Breast epithelium (tissue), 4 donors: ENCODE measurements at places on chromosomes 11 and 22.

- DNase-seq, result no peak
Measured at GRCh38 chr11:73477518-73477917, 101.3 kb downstream of the RELT start.

- DNase-seq, result no peak
Measured at GRCh38 chr11:70477176-70477575, 78.8 kb downstream of the CTTN start.

- DNase-seq, result no peak
Measured at GRCh38 chr11:110587972-110588371, 124.3 kb downstream of the ARHGAP20 start.

- DNase-seq, result peak; percentile 49
Measured at GRCh38 chr11:122784325-122784955, 53.9 kb upstream of the CRTAM start.

GRCh38 chr22:19744350-19745006 is 16.1 kb upstream of the TBX1 start:
- DNase-seq, result no peak

- peak; percentile 26 for DNase-seq
Measured at GRCh38 chr11:134730561-134731212, 318.6 kb upstream of the B3GAT1 start.

DNA sequence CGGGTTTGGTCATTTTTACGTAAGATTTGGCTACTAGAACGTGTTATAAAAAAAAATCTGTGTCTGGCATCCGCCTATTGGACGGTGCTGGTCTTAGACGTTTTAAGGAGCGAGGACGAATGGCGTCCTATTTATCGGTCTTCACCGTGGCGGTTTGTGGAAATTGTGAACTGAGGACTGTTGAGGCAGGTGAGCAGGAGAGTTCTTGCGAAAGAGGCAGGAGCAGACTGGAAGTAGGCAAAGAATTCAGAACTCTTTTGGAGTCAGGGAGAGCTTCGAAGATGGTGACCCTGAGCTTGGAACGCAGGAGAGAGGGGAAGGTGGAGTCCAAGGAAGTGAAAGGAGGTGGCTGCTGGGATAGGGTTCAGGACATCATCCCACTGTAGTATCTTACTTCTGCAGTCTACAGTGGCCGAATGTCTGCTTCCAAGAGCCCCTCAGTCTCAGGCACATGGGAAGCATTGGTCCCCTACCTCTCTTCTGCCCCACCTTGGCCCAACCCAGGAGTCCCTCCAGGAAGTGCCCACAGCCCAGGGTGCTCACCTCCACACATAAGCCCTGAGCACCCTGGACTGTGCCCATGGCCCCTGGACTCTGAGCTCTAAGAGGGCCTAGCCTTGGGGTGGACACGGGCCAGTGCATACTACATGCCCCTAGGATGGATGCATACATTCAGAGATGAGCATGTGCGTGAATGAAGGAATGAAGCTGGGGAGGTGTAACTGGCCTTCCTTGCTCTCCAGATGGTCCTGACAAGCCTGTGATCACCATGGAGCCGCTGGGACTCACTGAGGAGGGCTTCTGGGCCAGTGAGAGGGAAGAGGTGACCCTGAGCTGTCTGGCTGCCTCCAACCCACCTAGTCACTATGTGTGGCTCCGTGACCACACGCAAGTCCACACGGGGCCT is 3.7 kb downstream of the VSIG10L2 start:
- no peak for DNase-seq

- DNase-seq, result no peak
Measured at GRCh38 chr11:6523253-6523652, 26.2 kb downstream of the DNHD1 start.

DNA sequence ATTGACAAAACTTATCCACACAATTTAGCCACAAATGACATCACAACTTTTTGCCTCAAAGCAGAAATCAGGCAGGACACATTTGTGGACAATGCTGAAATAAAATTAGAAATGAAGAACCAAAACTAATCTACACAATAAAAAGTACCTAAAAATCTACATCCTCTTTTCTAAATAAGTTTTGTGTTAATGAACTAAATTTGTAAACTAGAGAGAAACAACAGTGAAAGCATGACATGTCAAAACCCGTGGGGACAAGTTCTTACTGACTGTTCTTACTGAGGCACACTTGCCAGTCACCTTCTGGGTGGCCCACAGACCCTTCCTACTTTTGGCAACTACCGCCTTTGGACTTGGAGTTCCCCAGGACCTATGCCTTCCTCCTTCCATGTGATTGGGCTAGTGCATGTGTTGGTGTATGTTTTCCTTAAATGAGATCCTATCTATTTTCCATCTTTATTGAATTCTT is 60.7 kb upstream of the MUC15 start:
- no peak for DNase-seq

- no peak for DNase-seq
Measured at GRCh38 chr11:68773521-68774193, 22.3 kb upstream of the TESMIN start.

DNA sequence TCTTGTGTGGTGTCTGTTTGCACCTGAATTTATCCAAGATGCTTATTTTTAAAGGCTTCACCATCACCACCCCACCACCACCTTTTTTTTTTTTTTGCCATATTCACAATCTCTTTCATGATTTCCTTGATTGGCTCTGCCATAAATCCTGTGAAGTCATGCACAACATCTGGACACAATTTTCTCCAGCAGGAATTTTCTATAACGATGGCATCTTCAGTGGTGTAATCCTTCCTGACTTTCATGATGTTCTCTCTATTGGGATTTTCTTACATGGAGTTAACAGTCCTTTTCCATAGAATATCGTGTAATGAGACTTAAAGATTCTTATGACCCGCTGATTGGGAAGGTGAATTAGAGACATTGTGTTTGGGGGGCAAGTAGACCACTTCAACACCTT is 17.8 kb downstream of the ZFP91 start:
- DNase-seq, result no peak
